Activated T-helper 2 cell treated with anti-CD3 and anti-CD28 coated beads, Interferon-gamma antibody, Interleukin-2, Interleukin-4, amounts not matched to agents 10 μg/mL and 5 μg/mL and 100 μg/mL, durations not matched to agents 14 hours and 24 hours and 36 hours (primary cell): ENCODE measurements at places on chromosomes 4 and X.

DNA sequence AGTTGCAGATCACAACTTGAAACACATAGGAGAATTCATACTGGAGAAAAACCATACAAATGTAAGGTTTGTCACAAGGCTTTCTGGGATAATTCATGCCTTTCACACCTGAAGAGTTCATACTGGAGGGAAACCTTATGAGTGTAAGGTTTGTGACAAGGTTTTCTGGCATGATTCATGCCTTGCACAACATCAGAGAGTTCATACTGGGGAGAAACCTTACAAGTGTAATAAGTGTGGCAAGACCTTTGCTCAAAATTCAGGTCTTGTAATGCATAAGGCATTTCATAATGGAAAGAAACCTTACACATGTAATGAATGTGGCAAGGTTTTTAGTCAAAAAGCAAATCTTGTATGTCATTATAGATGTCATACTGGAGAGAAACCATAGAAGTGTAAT, 58.8 kb upstream of the ENPEP start:
- no peak for DNase-seq

GRCh38 chrX:96682516-96682915, 2.1 kb upstream of the DIAPH2 start:
- no peak for DNase-seq

DNA sequence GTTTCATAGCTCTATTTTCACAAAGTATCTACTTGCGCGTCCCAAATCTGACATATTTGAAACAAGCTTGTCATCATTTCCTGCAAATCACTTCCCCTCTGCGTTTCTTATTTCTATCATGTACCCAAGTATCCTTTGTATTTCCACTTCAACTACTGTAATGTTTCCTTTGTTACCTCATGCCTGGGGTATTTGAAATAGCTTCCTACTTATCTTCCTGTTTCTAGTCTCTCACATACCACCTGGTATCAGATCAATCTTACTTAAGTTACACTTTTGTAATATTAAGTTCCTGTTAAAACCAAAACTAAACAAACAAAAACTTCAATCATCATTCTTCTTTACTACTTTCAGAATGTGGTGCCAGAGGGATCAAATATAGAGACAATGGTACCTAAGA, 93.6 kb upstream of the SMAD1 start:
- no peak for DNase-seq

DNA sequence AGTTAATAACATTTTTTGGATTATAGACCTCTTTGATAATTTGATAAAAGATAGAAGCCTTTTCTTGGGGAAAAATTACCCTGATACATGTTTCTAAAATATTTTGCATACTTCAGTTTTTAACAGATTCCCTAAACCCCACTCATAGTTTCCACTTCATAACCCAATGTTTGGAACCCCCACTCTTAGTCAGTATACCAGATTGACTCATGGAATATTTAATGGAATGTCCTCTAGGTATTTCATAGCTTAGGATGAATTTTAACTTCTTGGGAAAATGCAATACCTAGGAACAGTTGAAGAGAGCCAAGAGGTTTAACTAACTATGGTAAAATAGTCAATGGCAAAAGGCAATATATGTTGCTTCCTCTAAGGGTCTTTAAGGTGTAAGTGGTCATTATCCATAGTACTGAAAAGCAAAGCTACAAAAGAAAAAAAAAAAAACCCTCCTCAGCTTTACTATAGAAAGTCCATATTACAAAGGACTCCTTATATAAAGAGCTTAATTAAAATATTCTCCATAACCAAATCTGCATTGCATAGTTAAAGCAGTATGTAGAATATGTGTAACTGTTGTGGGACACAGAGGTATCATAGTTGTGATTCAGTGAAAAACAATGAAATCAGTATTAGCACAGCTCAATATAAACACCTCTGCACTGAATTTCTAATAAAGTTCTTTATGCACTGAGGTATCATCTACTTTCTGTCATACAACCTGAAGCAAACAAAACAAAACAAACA, 159.9 kb downstream of the PCDH7 start:
- no peak for DNase-seq

DNA sequence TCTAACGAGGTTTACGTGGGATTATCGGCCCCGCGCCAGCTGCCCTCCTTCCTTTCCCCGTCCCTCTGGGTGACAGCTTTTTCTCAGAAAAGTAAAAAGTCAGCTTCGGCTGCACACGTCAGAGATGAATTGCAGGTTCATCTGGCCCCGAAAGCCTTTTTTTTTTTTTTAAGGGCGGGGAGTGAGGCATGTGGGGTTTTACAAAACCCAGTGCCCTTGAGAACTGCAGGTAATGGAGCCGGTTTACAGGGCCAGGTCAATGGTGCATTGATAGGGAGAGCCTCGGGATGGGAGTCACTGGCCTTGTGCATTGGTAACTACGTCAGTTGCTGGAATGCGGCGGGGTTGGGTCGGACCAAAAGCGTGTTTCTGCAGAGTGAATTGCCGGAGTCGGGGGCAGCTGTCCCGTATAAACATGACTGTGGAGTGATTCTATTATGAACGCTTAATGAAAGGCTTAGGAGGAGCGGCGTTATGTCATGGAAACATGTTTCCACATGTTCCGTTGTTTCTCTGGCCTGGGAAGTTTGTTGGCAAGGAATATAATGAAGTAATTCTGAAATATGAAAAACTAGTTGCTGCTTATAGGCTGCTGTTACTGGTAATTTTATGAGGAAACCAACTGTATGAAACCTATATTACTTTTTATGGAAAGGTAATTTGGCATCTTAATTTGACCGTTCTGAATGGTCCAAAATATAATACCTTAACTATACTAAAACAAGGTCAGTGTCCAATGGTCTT, 1.1 kb downstream of the HSPA4L start:
- no peak for DNase-seq

- DNase-seq, result no peak
These were observed 1039.7 kb downstream of the RAPGEF2 start for GRCh38 chr4:160142579-160142978.

DNA sequence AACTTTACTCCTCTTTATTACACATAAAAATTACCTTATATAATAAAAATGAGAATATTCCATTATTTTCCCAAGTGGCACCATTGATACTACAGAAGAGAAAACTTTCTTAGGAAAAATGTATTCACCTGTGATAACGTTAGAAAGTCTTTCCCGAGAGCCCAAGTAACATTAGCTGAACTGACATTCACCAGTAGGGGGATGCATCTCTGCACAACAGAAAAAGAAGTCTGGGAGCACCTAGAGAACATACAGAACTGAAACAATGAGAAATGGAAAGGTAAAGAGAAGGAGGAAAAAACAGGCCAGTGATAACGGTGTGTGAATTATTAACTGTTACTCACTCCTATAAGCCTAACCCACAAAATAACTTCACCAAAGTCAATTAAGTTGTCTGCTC, 423.3 kb downstream of the CENPC start:
- DNase-seq, result no peak

GRCh38 chrX:41946989-41947612, 23.7 kb upstream of the CASK start:
- no peak for DNase-seq

GRCh38 chr4:5693871-5694270, 14.5 kb downstream of the EVC2 start:
- DNase-seq, result no peak

- no peak for DNase-seq
These were observed 26.4 kb upstream of the SMIM14 start for GRCh38 chr4:39664828-39665731.

GRCh38 chr4:159269116-159269515, 166.2 kb downstream of the RAPGEF2 start:
- no peak for DNase-seq

- no peak for DNase-seq
These were observed 131.3 kb upstream of the TBC1D9 start for GRCh38 chr4:140887467-140887866.
